ENCODE measurements at places on chromosomes 12 and 14. TPM values are rescaled to one million over a fixed set of nuclear protein-coding genes. Genes with fewer than 3 reads are reported as not detected.

Gene NFE2
- not detected for total RNA-seq

Gene FIGNL2
- total RNA-seq, result 0.09 TPM

Gene GSC
- 11.0 TPM for total RNA-seq

Gene ATP23
- 15.3 TPM for total RNA-seq

Gene PAN2
- 19.9 TPM for total RNA-seq

Gene KIF5A
- total RNA-seq, result 0.69 TPM

Gene KRT77
- not detected for total RNA-seq

Gene KIF26A
- total RNA-seq, result 1.7 TPM

Gene TDRD9
- total RNA-seq, result not detected

Gene AKAP5
- 2.9 TPM for total RNA-seq

Gene FOXN4
- total RNA-seq, result 0.12 TPM

Gene ZDHHC22
- not detected for total RNA-seq

Gene OVCH1
- not detected for total RNA-seq

Gene DDX24
- total RNA-seq, result 264 TPM

Gene RASSF3
- total RNA-seq, result 13.1 TPM

Gene SYT1
- total RNA-seq, result 0.45 TPM

Gene STAC3
- total RNA-seq, result not detected

Gene FGF23
- total RNA-seq, result not detected

Gene TNFAIP2
- 137 TPM for total RNA-seq

Gene DPPA3
- total RNA-seq, result not detected

Gene MGAT4C
- not detected for total RNA-seq

Gene PTHLH
- total RNA-seq, result 75.0 TPM

Gene GPR162
- total RNA-seq, result 0.74 TPM

Gene TAMALIN
- 1.1 TPM for total RNA-seq

Gene RPL10L
- total RNA-seq, result 6.9 TPM

Gene MIPOL1
- total RNA-seq, result 28.0 TPM

Gene CBLN3
- not detected for total RNA-seq

Gene FITM1
- total RNA-seq, result 2.7 TPM

Gene ARG2
- 19.4 TPM for total RNA-seq

Gene MYH6
- total RNA-seq, result not detected

Gene FLVCR2
- total RNA-seq, result not detected

Gene NT5DC3
- total RNA-seq, result 5.7 TPM

Gene COX6A1
- total RNA-seq, result 944 TPM

Gene RNASE7
- total RNA-seq, result not detected

Gene CMKLR1
- total RNA-seq, result 0.51 TPM

Gene SYNE3
- 1.5 TPM for total RNA-seq

Gene SRGAP1
- 0.91 TPM for total RNA-seq

Gene CLEC6A
- not detected for total RNA-seq

Gene HOXC12
- 6.0 TPM for total RNA-seq

Gene ENO2
- total RNA-seq, result 13.4 TPM

Gene HOXC13
- 2.8 TPM for total RNA-seq

Gene ENDOU
- not detected for total RNA-seq

Gene MANSC4
- total RNA-seq, result not detected

Gene IFNG-AS1
- total RNA-seq, result not detected

Gene CD69
- total RNA-seq, result 0.57 TPM

Gene SPTB
- 2.2 TPM for total RNA-seq

Gene NUP107
- 168 TPM for total RNA-seq

Gene GPR132
- 5.1 TPM for total RNA-seq

Gene PRB2
- total RNA-seq, result not detected
